ENCODE measurements at places on chromosomes 7 and 10. TPM values are rescaled to one million over a fixed set of nuclear protein-coding genes. Genes with fewer than 3 reads are reported as not detected.
A peak's percentile ranks its signal among the peaks of the same experiment; 100 is the strongest.

Gene UNCX
- polyA plus RNA-seq, result 7.3 TPM

Gene MBL2
- 0.23 TPM for polyA plus RNA-seq

Gene OR13A1
- 0.11 TPM for polyA plus RNA-seq

Gene NKX2-3
- polyA plus RNA-seq, result not detected

Gene NEUROD6
- polyA plus RNA-seq, result not detected

Gene PTN
- polyA plus RNA-seq, result 144 TPM

GRCh38 chr10:30631188-30631587, 1.6 kb upstream of the LYZL2 start:
- DNase-seq, result no peak

DNA sequence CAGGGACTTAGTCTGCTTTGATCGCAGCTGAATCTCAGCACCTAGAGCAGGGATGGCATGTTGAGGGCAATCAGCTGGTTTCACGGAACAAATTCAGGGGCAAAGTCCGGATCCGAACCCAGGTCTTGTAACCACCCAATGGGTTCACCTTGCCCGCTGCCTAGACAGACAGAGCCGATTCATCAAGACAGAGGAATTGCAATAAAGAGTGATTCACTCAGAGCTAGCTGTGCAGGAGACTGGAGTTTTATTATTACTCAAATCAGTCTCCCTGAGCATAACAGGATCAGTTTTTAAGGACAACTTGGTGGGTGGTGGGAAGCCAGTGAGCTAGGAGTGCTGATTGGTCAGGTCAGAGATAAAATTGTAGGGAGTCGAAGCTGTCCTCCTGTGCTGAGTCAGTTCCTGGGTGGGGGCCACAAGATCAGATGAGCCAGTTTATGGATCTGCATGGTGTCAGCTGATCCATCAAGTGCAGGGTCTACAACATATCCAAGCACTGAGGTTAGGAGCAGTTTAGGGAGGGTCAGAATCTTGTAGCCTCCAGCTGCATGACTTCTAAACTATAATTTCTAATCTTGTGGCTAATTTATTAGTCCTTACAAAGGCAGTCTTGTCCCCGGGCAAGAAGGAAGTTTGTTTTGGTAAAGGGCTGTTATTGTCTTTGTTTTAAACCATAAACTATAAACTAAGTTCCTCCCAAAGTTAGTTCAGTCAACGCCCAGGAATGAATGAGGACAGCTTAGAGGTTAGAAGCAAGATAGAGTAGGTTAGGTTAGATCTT, 43.5 kb upstream of the CHST3 start:
- no peak for DNase-seq

- DNase-seq, result no peak
These were observed 1.8 kb upstream of the PPIF start for GRCh38 chr10:79345241-79346011.

DNA sequence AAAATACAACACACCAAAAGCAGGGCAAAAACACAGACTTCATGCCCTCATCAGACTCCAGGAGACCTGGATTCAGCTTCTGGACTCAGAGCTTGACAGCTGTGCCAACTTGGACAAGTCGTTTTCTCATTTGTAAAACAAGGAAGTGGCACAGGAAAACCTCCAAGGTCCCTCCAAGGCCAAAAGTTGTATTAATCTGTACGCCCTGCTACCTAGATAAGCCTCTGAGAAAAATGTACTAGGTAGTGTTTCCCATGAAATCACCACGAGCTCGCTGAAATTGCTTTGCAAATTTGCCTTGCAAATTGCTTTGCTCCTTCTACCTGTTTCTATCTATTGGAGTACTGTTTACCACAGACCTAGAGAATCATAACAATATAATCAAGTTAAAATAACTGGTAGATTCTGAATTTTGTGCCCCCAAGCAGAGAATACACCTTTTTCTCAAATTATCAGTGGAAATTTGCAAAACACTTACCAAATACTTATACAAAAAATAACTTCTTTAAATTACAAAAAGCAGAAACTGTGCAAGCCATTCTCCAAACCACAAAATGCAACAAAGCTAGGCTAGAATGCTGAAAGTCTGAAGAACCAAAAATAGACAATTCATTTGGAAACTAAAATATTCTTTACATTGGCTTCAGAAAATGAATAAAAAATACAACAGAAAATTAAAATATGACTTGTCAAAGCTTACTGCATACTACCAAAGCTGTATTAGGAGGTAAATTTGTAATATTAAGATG, 158.1 kb upstream of the CHST15 start:
- DNase-seq, result no peak

DNA sequence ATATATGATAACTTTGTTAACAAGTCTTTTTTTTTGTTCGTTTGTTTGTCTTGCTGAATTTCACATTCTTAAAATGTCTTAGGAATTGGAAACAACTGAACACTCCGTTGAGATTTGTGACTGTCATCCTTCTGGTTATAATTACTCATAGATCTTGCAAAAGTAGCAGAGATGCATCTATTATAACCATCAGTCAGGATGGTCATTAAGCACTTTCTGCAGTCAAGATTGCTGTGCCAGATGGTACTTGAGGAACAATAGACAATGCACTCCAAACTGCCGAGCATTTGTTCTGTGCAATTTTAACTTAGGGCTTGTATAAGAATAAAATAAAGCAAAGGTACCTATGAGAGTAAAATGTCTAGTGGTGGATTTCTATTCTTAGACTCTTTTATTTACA, 710.1 kb upstream of the KCND2 start:
- no peak for DNase-seq

DNA sequence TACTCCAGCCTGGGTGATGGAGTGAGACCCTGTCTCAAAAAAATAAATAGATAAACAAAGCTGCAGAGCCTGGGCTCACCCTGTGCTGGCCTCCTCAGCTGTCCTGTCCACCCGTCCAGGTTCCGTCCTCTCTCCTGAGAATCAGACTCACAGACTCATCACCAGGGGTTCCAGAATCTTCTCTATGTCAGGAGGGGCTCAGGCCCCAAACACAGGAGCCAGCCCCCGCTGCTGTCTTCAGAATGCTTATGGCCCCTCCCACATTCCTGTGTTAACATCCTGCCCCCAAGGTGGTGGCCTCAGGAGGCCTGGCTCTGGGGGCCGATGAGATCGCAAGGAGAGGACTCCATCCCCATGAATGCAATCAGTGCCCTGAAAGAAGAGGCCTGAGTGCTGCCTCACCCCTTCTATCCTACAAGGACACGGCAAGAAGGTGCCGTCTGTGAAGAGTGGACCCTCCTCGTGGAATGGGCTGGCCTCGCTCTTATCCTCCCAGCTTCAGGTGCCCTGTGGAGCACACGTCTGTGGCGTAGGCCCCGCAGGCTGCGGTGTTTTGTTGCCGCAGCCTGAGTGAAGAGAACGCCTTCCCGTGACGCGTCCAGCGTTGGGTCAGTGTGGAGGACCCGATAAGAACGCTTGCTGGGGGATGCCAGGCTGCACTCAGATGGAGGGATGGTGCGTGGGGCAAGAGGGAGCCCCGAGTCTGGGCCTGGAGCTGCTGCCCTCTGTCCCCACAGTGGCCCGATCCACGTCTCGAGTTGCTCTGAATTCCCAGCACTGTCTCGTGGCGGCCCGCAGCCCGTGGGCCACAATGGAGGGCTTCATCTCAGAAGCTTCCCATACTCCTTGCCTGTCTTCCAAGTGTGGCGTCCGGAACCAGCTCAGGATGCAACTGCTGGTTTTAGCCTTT, 77.1 kb downstream of the INPP5A start:
- no peak for DNase-seq

DNA sequence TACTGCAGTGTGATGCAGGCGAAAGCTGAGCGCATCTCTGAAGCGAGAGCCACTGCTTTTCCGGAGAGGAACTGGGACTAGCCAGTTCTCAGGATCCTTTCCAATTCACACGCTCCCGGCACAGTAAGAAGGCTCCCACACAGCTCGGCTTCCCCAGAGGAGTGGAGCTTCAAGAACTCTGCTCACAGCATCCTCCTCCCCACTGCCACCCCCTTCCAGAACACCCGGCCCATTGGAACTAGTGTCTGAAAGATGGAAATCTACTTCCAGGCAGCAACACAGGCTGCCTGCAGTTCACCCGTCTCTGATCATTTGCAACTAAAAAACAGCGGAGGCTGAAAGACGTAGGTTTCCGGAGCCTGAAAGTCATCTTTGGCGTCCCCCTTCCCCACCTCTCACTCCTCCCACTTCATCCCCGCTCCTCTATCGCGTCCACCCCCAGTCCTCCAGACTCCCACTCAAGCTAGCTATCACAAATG, at the start of gene DGKB:
Gene DGKB (minus strand): TSS at position 163 of the 479 bp plus-strand sequence.
- peak; percentile 27 for DNase-seq

- DNase-seq, result no peak
These were observed 8.4 kb downstream of the USP6NL start for GRCh38 chr10:11602919-11603523.

DNA sequence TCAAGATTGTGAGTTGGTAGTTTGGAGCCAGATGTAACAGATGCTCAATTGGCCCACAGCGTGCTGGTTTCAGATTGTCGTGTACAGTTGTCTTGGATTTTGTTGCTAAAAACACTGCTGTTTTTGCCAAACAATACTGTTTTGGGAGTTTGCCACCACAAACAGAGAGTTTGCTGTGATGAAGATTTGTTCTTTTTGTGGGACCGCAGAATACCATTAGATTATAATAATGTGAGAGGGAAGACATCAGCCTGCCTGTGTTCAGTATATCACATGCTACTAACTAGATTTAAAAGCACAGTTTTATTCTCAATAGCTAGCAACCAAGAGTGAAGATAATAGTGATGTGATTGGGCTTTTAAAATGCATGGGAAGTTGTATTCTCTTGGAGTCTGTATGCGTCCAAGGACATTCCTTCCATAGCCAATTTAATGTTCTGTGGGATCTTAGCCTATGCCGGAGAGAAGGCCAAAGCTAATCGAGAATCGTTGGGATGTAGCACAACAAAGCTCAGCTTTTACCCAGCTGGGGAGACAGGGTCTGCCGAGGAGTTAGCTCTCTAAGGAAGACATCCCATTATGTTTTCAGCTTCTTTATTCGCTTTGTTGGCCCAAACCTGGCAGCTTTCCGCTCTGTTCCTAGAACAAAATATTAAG, 18.7 kb upstream of the ITGA8 start:
- DNase-seq, result no peak

DNA sequence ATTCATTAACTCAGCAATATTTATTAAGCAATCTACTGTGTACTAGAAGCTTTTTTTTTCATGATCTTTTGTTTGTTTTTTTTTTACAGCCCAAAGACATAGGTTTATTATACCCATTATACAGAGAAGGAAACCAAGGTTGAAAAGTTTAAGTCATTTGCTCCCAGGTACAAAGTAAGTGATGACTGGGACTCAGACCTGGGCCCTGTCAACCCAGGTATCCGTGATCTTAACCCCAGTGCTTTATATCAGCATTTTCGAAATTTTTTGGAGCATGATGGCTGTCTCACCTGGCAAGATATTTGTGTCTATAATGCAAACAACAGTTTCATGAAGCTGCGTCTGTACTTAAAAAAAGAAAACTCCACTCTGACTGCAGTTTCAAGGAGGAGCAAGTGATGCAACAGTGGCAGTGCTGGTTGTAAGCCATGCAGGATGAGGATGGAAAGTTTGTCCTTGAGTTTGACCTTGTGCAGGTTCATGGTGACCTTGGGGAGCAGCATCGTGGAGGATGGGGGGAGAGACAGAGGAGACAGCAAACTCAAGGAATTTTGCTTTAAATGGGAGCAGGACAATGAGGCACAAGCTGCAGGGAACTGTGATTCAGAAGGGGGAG, 11.8 kb downstream of the SLC29A3 start:
- DNase-seq, result no peak

- DNase-seq, result no peak
These were observed 75.6 kb downstream of the ADCY1 start for GRCh38 chr7:45649560-45650346.

- no peak for DNase-seq
These were observed 77.9 kb downstream of the KIAA1549 start for GRCh38 chr7:138903186-138903820.
